ENCODE measurements at places on chromosomes 16 and 17.

DNA sequence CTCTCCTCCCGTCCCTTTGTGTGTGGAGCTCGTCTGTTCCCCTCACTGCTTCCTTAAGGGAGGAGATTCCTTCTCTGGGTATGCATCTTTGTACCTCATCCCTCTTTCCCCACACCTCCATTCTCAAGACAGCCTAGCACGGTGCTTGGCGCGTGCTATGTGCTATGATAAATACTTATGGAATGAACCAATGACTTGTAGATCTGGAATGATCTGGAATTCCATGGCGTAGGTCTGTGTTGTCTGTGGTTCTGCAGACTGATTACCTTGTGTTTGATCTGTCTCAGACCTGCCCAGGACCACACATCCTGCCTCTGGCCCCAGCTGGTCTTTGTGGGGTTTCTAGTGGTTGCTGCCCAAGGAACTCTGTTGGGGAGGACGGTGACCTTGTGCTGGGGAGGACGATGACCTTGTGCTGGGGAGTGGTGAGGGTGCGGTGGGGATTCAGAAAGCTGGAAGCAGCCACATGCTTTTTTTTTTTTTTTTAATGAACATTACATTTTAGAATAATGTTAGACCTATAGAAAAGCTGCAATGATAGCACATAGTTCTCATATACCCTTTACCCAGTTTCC is 33.5 kb upstream of the ETV4 start:
- peak; percentile 88 for DNase-seq

GRCh38 chr16:23976524-23976923 is 140.7 kb downstream of the PRKCB start:
- no peak for DNase-seq

GRCh38 chr16:70151391-70151790 is 22.2 kb upstream of the CLEC18C start:
- DNase-seq: no peak

- DNase-seq: peak; percentile 62
Measured at GRCh38 chr17:67386965-67387551, 10.0 kb downstream of the PITPNC1 start.

DNA sequence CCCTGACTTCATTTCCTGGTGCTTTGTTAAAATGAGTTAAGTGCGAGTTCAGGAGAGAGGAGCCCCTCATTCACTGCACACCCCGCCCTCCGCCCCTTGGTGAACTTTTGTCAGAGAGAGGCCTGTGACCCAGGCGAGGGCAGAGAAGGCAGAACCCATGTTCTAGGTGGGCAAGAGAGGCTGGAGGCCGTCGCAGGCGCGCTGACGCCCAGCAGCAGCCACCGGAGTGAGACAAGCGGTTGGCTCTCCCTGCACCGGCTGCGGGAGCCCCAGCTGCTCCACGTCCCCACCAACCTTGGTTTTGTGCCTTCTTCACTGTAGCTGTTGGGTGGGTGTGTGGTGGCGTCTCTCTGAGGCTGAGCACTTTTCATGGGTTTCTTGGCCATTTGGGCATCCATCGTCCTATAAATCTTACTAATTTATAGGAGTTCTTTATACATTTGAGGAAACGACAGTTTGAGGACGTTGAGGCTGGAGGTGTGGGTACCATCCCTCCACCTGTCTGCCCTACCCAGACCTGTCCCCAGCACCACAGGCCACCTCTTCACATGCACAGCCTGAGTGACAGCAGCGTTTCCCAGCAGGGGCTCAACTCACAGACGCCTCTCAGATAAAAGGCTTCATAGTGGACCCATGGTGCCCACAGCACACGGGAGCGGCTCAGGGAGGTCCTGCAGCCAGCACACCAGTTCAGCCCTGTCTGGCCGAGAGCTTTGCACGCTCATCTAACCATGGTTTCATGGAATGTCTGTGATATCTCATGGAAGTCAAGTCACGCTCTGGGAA is 45.2 kb upstream of the CBFA2T3 start:
- no peak for DNase-seq

GRCh38 chr16:78925083-78925767 is 675.3 kb downstream of the MAF start:
- no peak for DNase-seq

- DNase-seq: peak; percentile 50
Measured at GRCh38 chr17:32277284-32277683, 11.7 kb downstream of the RHBDL3 start.

DNA sequence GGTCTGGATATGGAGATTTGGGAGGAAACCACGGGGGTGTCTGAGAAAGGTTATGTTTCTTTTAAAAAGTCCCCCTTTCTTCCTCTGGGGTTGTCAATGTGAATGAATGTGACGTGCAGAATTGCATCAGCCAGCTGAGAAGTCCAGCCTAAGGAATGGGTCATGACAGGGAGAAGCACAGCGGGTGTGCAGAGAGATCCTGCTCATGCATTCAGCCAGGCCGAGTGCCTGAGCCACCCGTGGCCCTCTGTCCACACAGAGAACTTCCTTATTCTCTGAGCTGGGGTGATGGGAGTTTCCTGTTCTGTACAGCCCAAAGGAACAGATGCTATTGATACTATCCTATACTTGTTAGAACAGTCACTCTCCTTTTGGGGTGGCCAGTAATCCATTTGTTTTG is 117.9 kb downstream of the CPPED1 start:
- peak; percentile 11 for DNase-seq

GRCh38 chr17:46074540-46074939 is 75.5 kb downstream of the STH start:
- DNase-seq: no peak

GRCh38 chr17:65071861-65072260 is 15.3 kb upstream of the GNA13 start:
- peak; percentile 50 for DNase-seq

GRCh38 chr17:68204736-68205135 is 43.1 kb upstream of the AMZ2 start:
- no peak for DNase-seq

- DNase-seq: no peak
Measured at GRCh38 chr17:73585583-73585982, 58.7 kb downstream of the SDK2 start.

DNA sequence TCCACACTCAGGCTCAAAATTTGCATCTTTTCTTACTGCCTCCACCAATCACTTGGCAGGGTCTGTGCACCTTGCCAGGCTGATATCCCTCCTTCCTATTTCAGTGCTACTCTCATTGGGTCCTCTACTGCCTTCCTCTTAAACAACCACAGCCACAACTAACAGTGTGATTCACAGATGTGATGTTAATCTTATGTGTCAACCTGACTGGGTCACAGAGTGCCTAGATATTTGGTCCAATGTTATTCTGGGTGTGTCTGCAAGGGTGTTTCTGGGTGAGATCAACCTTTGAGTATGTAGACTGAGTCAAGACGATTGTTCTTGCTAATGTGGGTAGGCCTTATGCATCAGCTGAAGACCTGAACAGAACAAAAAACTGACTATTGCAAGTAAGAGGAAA is 51.3 kb upstream of the IRX6 start:
- no peak for DNase-seq

GRCh38 chr17:76528156-76528527 is 9.4 kb downstream of the CYGB start:
- DNase-seq: no peak

DNA sequence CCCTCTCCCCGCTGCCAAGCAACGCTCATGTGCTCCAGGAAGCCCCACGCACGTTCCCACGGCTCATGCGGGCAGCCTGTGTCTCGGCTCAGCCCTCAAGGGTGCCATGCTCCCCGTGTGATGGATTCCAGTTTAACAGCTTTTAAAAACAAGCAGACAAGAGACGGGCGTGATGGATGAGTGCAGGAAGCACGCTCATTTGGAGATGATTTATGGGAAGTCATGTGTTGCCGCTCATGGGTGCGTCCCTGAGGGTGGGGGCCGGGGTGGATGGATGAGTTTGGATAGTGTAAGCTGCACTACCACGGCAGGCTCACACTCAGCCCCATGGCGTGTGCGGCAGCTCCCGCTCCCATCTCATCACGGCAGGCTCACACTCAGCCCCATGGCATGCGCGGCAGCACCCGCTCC is 132.8 kb downstream of the RBFOX3 start:
- peak; percentile 11 for DNase-seq

GRCh38 chr16:67927131-67927941 is 4.3 kb downstream of the CTRL start:
- DNase-seq: no peak

DNA sequence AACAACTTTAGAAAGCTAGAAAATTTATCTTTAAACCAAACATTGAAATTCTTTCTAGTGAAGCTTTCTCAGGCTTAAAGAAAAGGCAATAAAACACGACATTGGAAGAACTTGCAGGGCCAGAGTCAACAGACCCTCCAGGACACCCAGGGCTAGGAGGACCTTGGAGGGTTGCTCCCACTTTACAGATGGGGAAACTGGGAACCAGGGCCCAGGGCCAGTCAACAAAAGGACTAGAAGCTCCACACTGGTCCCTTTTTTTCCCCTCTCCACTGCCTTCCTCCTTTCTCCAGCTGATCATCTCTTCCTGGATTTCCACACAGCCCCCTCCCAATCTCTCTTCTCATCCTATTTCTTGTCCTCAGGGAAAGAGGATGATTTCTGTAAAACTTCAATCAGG is 307.7 kb upstream of the CDH5 start:
- no peak for DNase-seq

DNA sequence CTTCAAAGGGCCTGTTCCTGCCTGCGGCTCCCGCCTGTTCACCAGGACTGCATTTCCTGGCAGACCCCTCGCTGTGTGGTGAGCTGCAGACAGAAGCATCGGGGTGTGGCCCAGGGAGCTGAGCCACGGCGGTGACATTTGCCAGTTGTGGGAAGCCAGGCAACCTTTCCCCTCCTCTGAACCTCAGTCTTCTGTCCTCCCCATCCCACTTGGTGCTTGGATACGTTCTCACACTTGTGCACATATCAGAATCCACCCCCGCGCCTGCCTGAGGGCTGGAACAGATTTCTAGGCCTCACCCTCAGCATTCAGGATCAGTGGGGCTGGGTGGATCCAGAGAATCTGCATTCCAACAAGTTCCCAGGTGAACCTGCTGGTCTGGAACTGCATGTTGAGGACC is 63.5 kb downstream of the CRISPLD2 start:
- peak; percentile 49 for DNase-seq

DNA sequence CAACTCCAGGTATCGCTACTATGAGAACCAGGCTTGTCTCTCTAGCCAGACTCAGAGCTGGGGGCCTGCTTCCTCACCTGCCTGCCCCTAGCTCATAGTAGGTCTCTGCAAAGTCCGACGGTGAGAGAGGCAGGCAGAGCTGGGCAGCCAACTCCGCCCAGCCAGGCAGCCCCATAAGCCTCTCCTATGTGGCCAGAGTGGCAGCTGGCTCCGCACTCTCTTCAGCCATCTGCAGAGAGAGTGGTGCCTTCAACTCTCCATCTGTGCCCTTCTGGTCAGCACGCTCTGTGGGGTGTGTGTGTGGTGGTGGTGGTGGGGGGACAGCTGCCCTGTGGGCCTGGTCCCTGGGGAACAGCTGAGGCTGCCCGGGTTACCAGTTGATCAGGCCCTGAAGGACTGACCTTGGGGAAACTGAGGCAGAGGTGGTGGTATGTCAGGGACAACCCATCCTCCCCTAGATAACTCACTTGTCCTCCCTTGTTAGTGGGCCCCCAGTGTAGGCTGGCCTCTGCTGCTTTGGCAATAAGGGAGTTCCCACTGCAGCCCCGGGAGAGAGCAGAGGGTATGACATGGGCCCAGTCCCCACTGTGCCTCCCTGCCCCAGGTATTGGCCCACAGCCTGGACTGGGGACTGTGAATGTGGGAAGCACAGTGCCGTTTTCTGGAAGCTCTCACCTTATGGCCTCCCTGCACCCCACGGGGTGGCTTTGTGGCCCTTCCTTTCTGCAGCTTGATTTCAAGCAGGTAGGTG is 1.8 kb upstream of the ADGRG1 start:
- DNase-seq: no peak

DNA sequence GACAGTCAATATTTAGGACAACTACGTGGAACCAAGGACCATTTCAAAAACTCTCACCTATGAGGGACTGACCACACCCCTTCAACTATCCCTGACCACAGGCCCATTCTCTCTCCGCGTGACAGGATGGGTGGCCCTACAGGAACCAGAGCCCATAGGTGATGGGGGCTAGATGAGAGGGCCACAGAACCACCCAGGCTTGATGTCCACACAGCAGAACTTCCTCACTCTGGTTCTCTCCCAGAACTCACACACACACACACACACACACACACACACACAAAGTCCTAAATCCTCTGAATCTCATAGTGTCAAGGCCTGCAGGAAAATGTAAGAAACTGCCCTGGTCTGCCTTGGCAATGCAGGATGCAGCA is 1.5 kb downstream of the ZNF319 start:
- DNase-seq: no peak

GRCh38 chr17:76166906-76167305 is 25.9 kb upstream of the FOXJ1 start:
- no peak for DNase-seq

GRCh38 chr17:75812096-75813013 is 27.7 kb downstream of the UNK start:
- no peak for DNase-seq

- no peak for DNase-seq
Measured at GRCh38 chr17:52181782-52182181, 23.3 kb upstream of the CA10 start.

DNA sequence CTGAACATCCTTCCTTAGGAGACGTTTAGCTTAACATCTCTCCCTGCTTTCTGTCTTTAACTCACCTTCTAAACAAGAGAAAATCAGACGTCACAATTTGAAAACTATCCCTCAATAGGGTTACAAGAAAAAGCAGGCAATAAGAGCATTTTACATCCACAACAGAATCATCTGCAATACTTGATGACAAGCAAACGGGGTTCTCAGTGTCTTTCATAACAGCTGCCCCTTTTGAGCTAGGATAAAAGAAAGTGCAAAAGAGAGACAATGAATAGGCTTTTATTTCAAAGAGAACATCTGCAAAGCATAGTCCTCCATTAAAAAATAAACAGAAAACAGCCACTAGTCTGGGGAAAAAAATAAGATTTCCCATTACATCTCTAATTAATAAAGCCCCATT is 13.2 kb downstream of the XYLT1 start:
- no peak for DNase-seq

- DNase-seq: peak; percentile 28
Measured at GRCh38 chr17:34542700-34543336, 36.6 kb upstream of the TMEM132E start.

GRCh38 chr17:56976941-56977608 is 856 bp upstream of the SCPEP1 start:
- no peak for DNase-seq

DNA sequence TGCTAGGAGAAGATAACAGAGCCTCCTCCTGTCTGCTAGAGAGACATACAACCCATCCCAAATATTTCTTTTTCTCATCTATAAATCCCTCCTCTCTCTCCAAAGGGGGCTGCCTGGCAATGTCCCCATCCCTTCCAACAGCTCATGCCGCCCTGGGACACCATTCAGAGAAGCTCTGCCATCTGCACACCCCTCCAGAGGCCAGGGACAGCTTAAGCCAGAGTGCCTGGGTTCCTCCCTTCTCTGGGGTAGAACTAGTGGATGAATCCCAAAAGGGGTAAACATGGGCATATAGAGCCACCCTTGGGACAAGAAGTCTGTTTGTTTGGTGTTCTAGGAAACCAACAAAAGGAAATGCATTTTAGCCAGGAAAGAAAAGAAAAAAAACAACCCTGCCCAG is 2.6 kb upstream of the LPO start:
- DNase-seq: no peak

- no peak for DNase-seq
Measured at GRCh38 chr16:51867386-51868065, 679.4 kb downstream of the TOX3 start.

All from EH (cell line).